HT1080 (cell line): ENCODE measurements at places on chromosomes 11 and 22.
A peak's percentile ranks its signal among the peaks of the same experiment; 100 is the strongest.

DNA sequence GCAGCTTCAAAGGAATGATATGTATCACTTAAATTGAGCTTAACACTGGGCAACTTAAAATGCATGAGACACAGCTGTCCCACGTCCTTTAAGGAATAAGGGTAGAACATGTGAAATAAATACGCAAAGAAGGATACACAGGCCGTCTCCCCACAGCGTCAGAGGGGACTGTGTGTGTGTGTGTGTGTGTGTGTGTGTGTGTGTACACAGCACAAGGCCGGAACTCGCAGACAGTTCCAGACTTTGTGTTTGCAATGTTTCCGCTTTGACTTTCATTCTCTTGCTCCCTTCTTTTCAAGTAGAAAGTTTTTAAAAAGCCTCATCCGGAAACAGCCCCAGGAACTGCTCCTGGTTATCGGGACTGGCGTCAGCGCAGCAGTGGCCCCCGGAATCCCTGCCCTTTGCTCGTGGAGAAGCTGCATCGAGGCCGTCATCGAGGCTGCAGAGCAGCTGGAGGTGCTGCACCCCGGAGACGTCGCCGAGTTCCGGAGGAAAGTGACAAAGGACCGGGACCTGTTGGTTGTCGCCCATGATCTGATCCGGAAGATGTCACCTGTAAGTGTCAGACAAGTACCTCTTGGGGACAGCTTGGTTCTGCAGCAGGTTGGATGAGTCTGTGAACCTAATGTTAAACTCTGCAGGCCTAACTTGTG is 13.3 kb downstream of the FAM118A start:
- no peak for DNase-seq

GRCh38 chr11:20277014-20277413 is 86.5 kb upstream of the HTATIP2 start:
- DNase-seq, result no peak

- peak; percentile 44 for DNase-seq
Observed at GRCh38 chr11:64762674-64763525, 3.1 kb upstream of the PYGM start.

DNA sequence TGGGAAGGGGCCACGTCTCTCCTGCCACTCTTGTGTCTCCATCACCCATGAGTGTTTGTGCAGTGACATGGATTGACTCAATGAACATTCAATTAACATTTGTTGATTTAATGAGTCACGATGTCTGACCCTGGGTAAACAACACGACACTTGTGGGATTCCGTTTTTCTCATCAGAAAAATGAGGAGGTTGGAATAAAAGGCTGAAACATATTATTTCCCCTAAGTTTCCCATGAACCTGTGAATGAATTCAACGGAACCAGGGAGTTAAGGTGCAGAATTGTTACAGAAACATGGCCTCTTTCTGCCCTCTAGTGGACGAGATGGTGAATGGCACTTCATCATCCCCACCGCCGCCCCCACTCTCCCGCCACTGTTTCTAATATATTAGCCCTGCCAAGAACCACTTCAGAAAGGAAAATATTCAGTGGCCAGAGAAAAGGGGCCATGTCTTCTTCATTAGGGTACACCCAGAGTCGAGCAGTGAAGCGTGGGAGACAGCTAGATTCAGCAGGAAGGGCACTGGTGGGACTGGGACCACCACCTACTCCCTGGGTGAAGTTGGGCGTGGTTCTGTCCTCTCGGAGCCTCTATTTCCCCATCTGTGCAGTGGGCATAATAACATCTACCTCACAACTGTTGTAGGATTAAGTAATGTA is 46.3 kb upstream of the SYT13 start:
- DNase-seq, result peak; percentile 23

- no peak for DNase-seq
Observed at GRCh38 chr11:119617340-119617713, 111.7 kb downstream of the NECTIN1 start.

DNA sequence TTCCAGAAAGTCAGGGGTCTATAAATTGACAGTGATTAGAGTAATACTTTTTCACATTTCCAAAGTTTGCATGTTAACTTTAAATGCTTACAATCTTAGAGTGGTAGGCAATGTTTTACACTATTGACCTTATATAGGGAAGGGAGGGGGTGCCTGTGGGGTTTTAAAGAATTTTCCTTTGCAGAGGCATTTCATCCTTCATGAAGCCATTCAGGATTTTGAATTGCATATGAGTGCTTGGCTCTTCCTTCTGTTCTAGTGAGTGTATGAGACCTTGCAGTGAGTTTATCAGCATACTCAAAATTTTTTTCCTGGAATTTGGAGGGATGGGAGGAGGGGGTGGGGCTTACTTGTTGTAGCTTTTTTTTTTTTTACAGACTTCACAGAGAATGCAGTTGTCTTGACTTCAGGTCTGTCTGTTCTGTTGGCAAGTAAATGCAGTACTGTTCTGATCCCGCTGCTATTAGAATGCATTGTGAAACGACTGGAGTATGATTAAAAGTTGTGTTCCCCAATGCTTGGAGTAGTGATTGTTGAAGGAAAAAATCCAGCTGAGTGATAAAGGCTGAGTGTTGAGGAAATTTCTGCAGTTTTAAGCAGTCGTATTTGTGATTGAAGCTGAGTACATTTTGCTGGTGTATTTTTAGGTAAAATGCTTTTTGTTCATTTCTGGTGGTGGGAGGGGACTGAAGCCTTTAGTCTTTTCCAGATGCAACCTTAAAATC is 5.3 kb downstream of the MALAT1 start:
- DNase-seq, result peak; percentile 69

- no peak for DNase-seq
Observed at GRCh38 chr11:14444441-14445189, 55.0 kb downstream of the COPB1 start.

DNA sequence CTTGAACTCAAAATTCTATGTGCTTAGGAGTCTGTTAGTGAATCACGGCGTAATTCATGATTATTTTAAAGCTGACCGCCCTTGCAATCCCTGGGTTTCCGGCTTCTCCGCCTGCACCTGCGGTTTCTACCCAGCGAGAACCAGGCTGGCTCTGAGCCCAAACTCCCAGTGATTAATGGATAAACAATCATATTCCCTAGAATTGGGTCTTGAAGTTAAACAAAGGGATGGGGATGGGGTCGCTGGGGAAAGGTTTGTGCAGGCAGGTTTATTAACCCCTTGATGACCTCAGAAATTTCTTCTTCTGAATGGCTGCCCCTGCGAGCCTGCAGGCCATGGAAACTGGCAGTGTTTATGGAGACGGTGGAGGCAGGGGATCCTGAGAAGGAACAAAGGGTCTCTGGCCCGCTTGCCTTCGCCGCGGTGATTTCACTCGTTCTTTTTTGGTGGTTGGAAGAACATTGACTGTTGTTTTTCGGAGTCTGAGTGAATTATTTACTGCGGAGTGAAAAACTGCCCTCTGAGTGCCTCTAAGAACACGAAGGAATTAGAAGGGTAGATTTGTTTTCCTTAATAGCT is 1000.3 kb downstream of the BRD1 start:
- DNase-seq, result peak; percentile 39

- no peak for DNase-seq
Observed at GRCh38 chr11:2360081-2360642, 16.9 kb upstream of the CD81 start.

DNA sequence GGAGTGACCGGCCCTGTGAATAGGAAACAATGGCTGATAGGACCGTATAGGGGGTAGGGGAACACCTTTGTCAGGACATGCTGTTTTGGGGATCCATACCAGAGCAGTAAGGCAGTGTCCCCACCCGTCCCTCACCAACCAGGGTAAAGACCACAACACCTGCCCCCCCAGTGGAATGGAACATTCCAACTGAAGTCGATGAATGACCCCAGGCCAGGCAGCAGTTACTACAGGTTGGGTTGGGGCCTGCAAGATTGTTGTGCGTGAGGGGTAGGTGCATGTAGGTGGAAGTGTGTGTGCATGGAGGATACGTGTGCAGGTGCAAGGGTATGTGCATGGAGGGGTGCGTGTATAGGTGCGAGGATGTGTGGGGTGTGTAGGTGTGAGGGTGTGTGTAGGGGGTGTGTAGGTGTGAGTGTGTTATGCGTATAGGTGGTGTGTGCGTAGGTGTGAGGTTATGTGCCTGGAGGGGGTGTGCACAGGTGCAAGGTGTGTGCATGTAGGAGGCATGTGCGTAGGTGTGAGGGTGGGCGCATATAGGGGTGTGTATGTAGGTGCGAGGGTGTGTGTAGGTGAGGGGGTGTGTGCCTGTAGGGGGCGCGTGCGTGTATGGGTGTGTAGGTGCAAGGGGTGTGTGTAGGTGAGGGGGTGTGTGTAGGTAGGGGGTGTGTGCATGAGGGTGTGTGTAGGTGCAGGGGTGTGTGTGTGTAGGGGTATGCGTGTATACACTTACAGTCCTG is 32.9 kb downstream of the PISD start:
- DNase-seq, result no peak

GRCh38 chr11:123903932-123904331 is 2.0 kb downstream of the OR8D4 start:
- no peak for DNase-seq

DNA sequence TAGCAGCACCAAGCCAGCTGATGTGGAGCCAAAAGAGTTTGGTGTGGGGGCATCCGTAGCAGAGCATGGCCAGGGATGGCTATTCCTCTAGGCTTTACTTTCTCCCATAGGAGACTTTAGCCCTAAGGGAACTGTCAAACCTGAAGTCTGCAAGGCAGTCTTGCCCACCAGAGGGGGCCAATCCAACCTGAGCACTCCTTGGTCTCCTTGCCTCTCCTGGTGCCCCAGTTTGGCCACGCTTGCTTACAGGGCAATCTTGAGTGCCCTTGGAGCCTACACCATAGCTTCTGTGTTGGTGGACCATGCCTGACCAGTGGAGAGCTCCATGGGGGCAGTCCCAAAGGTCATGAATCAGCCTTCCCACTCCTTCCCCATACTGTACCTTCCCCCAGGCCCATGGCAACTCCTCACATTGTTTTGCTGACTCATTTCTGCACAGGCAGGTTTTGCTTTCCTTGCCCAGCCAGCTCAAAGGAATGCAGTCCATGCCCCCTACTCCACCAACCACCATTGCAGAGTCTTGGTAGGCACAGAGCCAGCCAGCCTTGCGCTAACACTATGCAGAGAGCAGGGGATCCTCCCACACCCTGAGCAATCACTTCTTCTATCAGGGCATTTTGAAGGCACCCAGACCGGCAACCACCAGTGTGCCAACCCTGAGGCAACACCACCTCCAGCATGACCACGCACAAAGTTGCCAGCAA is 1421.2 kb upstream of the RAG2 start:
- DNase-seq, result peak; percentile 86
